GM04503 (cell line): ENCODE measurements at places on chromosomes 1 and 21.

GRCh38 chr21:44018813-44019567, 6.9 kb downstream of the TRAPPC10 start:
- DNase-seq, result no peak

DNA sequence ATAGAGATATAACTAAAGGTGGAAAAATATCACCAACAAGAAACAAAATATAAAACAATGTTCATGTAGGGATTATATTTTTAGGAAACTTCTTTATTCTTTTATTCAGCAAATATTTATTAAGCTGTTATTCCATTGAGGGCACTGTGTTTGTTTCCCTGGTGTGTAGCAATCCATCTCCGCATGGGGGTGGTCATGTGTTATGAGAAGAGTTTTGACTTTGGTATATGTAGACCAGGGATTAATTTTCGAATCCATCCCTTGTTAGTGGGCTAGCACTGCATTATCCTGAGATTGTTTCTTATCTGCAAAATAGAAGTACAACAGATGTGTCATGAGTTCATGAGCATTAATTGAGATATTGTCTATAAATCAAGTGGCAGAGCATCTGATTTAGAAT, 190.2 kb upstream of the LRRC7 start:
- no peak for DNase-seq

DNA sequence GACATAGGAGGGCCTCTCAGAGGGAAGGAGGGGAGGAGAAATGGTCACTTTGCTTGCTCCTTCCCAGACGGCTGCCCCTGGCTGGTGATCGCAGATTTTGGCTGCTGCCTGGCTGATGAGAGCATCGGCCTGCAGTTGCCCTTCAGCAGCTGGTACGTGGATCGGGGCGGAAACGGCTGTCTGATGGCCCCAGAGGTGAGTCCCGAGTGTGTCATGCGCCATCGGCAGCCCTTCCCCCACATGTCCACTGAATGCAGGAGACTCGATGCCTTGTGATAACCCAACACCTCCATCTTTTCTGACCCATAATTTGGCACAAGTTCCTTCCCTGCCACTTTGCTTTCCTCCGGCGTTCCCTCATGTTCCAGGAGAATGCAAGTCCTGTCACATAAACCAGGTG, 12.7 kb downstream of the DDOST start:
- no peak for DNase-seq

GRCh38 chr21:46409641-46410406, 48.9 kb upstream of the DIP2A start:
- no peak for DNase-seq

GRCh38 chr1:175132436-175132835, 60.1 kb downstream of the KIAA0040 start:
- peak; percentile 50 for DNase-seq

- DNase-seq, result no peak
These were observed 2.4 kb upstream of the PARS2 start for GRCh38 chr1:54766726-54767125.

- no peak for DNase-seq
These were observed 61.0 kb downstream of the PAX7 start for GRCh38 chr1:18691648-18692047.

DNA sequence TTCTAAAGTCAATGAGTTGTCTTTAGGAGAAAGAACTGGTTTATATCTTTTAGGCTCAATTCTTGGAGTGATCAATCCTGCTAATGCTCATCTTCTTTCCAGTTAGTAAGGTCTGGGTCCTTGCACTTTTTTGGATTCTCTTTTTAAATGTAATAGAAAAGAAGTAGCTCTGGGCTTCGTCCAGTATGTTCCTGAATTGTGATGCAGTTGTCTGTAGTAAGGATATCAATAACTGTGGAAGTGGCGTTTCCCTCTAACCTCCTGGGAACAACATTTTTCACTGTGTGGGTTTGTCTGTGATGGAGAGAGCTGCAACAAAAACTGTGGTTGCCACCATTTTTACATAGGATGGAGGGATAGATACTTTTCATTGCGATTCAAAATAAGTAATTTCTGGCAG, 367.2 kb downstream of the USP25 start:
- no peak for DNase-seq

- DNase-seq, result peak; percentile 12
These were observed 14.5 kb downstream of the PDZK1IP1 start for GRCh38 chr1:47175227-47175934.

- DNase-seq, result peak; percentile 77
These were observed 35.9 kb upstream of the CTTNBP2NL start for GRCh38 chr1:112359961-112360767.

DNA sequence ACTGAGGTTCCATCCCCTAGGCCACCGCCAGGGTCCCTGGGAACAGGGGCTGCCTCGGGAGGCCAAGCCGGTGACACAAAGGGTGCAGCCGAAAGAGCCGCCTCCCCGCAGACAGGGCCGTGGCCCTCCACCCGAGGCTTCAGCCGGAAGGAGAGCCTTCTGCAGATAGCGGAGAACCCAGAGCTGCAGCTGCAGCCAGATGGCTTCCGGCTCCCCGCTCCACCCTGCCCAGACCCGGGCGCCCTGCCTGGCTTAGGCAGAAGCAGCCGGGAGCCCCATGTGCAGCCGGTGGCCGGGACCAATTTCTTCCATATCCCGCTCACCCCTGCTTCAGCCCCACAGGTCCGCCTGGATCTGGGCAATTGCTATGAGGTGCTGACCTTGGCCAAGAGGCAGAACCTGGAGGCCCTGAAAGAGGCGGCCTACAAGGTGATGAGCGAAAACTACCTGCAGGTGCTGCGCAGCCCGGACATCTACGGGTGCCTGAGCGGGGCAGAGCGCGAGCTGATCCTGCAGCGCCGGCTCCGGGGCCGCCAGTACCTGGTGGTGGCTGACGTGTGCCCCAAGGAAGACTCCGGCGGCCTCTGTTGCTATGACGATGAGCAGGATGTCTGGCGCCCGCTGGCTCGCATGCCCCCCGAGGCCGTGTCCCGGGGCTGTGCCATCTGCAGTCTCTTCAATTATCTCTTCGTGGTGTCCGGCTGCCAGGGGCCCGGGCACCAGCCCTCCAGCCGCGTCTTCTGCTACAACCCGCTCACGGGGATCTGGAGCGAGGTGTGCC, 1.4 kb downstream of the KLHDC7A start:
- no peak for DNase-seq

GRCh38 chr1:2065699-2066098, 15.5 kb downstream of the PRKCZ start:
- DNase-seq, result no peak

DNA sequence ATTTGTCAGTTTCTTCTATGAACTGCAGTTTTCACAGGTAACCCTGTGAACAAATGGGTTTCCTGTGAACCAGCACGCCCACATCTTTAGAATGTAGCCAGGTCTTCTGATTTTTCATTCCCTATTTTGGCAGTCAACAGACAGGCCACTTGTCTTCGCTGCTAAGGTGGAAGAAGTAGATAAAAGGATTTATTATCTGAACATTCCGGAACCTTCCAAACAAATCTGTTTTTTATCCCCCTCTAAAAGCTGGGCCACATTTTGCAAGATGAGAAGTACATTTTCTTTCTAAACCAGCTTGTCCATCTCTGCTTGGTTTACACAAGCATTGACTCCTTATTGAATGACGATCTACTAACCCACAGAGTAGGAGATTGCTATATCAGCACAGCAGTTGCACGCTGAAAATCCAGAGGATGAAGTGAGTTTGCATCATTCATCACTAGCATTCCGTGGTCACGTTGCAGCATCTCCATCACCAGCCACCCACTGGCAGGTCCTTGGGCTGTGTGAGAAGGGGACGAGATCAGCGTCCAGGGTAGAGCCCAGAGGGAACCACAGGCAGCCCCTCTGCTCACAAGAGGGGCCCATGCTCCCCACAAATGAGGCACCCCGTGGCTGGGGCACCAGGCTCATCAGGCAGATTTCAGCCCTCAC, 83.5 kb downstream of the TOMM20 start:
- no peak for DNase-seq
